ENCODE measurements at places on chromosomes 5 and 9.

DNA sequence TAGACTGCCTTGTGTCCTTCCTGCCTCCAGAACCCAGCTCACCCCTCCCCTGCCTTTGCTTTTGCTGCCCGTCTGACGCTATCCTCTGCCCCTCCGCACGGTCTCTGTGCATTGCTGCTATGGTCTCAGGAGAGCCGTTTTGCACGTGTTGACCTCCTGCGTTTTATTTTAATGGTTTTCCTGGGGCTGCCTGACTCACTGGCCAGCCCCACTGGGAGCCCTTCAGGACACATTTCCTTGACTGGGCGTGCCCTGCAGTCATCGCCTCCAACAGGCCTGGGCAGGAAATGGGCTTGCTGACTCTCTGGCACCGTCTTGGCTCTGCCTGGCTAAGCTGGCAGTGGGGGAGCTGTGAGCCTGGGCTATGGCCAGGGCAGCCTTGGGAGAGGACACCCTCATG lies 17.9 kb upstream of the ASS1 start:
- DNase-seq, result no peak

GRCh38 chr9:37342895-37343294 lies 79.6 kb upstream of the GRHPR start:
- no peak for DNase-seq

DNA sequence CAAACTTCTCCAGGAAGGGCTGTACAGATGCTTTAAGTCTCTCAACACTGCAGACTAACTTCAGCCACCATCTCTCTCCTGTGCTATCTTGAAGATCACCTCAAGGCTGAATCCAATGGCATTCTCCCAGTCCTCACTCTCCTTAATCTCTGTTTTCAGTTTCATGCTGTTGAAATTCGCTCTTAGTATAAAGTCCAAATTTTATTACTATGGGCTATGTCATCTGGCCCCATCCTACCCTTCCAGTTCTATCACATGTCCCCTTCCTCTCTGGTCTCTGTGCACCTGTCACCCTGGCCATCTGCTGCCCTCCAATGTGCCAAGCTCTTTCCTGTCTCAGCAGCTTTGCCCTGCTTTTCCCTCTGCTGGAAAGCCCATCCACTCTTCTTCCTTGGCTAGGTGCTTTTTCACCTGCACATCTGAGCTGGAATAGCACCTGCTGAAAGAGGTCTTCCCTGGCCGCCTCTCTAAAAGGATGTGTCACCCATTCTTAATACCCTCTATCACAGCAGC lies 284.7 kb upstream of the MAP3K1 start:
- DNase-seq, result no peak

- DNase-seq, result no peak
Measured at GRCh38 chr9:110006657-110007056, 201.3 kb downstream of the C9orf152 start.

GRCh38 chr5:9775339-9775738 lies 145.2 kb upstream of the TAS2R1 start:
- no peak for DNase-seq

DNA sequence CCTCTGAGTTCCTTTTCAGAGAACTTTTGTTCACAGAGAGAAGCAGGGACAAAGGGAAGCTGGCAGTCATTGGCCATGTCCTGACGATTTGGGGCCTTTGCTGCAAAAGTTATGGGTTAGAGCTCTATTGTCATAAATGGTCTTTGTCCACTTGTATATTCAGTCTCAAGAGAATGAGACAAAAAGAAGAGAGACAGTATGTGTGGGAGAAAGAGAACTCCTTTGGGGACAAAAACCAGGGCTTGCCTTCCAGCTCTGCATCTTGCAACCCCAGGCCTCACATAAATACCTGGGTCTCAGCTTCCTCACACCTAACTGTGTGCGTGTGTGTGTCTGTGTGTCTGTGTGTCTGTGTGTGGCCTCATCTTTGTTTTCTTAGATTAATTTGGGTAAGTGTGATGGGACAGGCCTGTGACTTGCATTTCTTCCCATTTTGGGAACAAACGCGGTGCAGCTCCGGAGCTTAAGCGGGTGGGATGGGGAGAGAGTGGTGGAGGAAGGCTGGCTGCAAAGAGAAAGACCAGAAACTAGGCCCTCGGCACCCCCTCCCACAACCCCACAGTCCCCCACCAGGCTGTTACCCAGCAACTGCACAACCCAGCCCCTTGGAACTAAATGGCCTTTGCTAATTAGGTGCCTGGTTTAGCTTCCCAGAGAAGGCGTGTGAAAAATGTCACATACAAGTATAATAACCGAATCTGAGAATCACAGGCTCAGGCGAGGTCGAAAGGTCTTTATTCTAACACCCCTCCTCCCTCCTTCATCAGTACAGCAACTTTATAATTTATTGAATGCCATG lies 376.9 kb downstream of the CDK5RAP2 start:
- no peak for DNase-seq

DNA sequence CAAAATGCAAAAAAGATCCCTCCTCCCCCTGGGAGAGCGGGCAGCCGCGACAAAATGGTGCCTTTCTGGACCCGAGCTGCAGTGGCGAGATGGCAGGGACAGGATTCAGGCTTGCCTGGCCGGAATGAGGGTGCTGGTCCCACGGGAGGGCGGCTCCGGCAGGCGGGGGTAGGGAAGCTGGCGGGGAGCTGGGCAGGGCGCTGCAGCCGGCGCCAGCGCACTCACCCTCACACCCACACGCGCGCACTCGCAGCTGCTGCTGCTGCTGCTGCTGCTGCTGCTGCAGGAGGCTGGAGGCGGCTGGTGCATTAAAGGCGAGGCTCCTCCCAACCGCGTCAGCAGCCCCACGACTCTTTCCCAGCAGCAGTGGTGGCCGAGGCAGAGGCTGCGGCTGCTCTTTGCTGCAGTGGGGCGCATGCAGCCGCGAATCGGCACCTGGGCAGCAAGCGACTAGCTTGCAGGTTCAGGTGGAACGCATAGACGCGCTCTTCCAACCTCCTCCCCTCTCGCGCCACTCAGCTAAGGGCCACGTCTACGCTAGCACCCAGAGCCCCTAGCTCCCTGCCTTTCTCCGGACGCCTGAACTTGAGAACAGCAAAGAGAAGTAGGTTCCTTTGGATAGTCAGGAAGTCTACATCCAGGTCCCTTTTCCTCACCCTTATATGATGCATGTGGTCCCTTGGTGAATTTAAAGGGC lies at the start of gene PPP2R2B:
Gene PPP2R2B, minus strand, starts transcription at position 282 of the 697 bp plus-strand sequence.
- DNase-seq, result peak; percentile 37

DNA sequence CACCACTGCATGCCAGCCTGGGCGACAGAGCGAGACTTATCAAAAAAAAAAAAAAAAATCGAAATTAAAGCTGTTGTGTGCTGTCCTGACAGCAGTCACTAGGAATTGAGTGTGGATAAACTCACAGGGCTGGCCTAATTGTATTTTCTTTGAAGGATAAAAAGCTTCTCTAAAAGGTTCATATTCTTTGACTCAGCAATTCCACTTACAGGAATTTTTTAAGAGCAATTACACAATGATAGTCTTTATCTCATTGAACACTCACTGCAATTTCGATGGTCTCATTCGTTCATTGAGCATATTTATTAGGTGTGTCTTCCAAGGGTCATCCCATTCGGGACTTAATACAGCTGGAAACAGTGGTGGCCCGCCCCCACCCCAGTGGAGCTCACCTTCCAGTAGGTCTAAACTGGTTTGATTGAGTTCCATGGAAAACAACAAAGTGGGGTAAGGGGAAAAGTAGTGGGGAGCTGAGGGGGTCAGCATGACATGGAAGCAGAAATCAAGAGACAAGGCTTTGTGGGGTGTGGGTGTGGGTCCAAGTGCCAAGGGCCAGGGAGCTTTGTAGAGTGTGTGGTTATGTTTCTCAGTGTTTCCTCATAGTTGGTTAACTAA lies 6.7 kb downstream of the CDK9 start:
- no peak for DNase-seq

DNA sequence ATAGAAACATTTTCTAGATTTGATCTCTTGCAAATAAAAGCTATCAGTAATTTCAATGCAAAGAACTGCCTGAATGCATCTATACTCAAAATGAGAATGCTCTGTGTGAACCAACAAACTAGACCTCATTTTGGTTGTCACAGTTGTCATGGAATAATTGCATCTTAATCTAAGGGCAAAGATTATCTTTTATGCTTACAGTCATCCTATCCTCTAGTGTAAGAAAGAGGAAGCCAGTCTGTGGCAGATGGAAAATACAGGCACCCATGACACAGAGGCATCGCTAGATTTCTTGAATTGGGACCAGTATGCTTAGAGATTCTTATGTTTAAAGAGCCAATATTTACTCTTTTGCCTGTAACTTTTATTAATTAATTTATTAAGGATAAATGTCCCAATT lies 95.0 kb downstream of the MACIR start:
- DNase-seq, result no peak

DNA sequence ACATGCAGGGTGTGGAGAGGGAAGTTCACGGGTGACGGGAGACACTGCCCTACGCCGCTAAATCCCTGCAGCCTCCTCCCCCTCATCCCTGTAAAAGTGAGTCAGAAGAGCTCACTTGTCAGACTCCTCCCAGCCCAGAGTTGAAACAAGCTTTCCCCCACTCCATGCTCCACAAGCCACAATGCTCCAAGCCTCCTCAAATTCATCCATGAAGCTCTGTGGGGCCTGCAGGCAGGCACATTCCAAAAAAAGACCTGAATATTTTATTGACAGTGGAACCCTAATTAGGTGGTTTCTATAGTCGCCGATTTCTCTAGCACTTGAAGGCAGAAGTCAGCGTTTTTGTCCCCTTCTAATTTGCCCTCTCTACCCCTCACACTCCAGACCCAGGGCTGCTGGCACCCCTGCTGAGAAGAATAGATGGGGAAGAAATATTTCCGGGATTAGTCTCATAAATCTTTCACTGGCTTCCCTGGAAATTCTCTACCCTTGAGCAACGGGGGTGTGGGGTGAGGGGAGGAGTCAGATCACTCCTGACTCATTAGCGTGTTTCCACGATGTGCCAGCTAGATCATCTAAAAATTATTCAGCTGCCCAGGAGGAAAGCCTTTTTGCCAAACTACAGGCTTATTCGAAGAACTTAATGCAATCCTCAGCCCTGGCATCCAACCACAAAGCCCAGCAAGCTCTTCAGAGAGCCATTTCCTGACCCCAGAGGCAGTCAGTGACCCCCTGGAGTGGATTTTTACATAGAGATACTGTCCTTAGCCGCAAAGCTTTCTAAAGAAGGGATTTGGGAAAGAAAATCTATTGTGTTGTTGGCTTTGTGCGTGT lies 97.1 kb downstream of the ENC1 start:
- no peak for DNase-seq

DNA sequence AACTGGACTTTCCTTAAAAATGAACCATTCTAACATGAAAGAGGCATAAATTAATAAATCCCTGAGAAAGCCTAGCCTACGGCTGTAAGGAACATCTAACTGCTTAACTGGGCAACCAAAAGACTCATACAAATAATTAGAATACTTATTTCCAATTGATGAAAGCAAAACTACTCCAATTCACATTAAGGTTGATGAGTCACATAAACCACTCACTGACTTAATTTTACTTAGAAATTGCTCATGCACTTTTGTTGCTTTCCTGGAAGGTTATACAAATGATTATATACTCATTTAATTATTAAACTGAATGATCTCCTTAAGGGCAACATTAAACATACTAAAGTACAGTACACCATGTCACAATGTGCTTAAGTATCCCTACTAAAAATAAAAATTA lies 101.9 kb downstream of the NFIB start:
- no peak for DNase-seq

DNA sequence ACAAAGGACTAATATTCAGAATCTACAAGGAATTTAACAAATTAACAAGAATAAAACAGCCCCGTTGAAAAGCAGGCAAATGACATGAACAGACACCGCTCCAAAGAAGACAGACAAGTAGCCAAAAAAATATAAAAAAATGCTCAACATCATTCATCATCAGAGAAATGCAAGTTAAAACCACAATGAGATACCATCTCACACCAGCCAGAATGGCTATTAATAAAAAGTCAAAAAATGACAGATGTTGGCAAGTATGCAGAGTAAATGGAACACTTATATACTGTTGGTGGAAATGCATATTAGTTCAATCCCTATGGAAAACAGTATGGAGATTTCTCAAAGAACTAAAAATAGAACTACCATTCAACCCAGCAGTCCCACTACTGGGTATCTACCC lies 302.7 kb upstream of the RGMB start:
- no peak for DNase-seq

DNA sequence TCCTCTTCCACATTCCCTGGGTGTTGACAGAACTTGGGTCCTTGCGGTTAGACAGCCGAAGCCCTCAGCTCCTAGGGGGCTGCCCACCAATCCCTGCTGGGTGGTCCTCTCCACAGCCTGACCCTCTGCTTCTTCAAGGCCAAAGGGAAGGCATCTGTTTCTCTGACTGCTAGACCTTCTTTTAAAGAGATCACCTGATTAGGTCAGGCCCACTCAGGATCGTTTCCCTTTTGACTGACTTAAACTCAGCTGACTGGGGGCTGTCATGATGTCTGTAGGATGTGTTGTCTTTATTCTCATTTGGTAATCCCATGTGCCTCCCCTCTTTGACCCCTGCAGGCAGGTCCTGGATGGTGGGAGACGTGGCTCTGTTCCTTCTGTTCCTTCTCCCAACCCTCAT lies 207.5 kb downstream of the PAX5 start:
- DNase-seq, result no peak

GRCh38 chr9:124214596-124215367 lies 43.0 kb upstream of the NEK6 start:
- DNase-seq, result no peak

- DNase-seq, result no peak
Measured at GRCh38 chr5:107090506-107090905, 580.2 kb downstream of the EFNA5 start.

- DNase-seq, result no peak
Measured at GRCh38 chr5:154480847-154481246, 2.8 kb upstream of the HAND1 start.

GRCh38 chr5:122951658-122952057 lies 84.9 kb downstream of the PPIC start:
- DNase-seq, result no peak

GRCh38 chr5:151745071-151745705 lies 13.2 kb downstream of the ATOX1 start:
- no peak for DNase-seq

GRCh38 chr9:78644359-78644758 lies 347.4 kb downstream of the PSAT1 start:
- no peak for DNase-seq

All from NCI-H1105 (cell line).